AML-193 (cell line): ENCODE measurements at places on chromosomes 11 and 22.

- no peak for DNase-seq
These were observed 9.0 kb upstream of the MALAT1 start for GRCh38 chr11:65489706-65490320.

GRCh38 chr22:23176645-23177027 lies 3.7 kb upstream of the BCR start:
- no peak for DNase-seq

GRCh38 chr11:117037975-117038350 lies 60.3 kb downstream of the SIK3 start:
- DNase-seq = no peak

DNA sequence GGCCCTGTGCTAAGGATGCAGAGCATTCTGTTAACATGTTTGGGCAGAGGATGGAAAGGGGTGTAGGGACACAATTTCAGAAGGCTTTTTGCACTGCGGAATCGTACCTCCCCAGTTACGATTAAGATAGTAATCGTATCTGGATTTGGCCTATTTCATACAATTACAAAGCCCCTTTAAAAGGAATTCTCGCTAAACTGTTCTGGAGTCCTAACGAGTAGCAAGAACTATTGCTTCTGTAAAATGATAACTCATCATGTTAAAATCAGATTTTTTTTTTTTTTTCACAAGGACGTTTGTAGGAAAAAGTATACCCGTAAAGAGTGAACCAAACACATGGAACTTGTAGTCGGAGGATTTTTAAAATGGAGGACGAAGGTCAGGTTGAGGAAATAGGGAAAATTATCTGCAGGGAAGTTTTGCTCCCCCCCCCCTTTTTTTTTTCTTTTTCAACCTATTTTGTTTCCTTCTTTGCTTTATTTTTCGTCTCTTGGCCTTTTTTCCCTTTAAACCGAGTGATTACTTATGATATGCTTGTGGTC lies 934 bp downstream of the HSD17B12 start:
- no peak for DNase-seq

- DNase-seq = no peak
These were observed 1390.5 kb upstream of the TENM4 start for GRCh38 chr11:80831374-80831773.

GRCh38 chr11:5107285-5107684 lies 30.9 kb downstream of the OR52A5 start:
- no peak for DNase-seq

- no peak for DNase-seq
These were observed 1.8 kb downstream of the SLC16A8 start for GRCh38 chr22:38081941-38082828.

DNA sequence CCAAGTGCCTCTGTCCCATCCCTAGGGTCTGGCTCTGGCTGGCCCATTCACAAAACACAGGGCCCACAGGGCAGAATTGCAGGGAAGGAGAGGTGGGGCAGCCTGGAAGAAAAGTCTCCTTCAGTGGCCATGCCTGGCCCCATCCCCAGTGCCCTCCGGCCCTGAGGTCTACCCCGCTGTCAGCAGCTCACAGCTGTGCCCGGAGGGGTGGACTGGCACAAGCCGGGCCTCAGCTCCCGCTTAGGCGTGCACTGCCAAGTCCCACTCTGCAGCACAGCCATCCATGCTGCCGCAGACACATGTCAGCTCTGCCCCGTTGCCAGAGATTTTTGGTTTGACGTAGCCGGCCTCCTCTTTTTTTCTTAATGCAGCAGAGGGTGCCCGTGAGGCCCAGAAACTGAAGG lies 3.9 kb upstream of the SCN2B start:
- DNase-seq = no peak

- DNase-seq = no peak
These were observed 117.8 kb downstream of the CCDC81 start for GRCh38 chr11:86492370-86493010.

GRCh38 chr11:13667245-13667644 lies 1.2 kb upstream of the FAR1 start:
- DNase-seq = no peak

DNA sequence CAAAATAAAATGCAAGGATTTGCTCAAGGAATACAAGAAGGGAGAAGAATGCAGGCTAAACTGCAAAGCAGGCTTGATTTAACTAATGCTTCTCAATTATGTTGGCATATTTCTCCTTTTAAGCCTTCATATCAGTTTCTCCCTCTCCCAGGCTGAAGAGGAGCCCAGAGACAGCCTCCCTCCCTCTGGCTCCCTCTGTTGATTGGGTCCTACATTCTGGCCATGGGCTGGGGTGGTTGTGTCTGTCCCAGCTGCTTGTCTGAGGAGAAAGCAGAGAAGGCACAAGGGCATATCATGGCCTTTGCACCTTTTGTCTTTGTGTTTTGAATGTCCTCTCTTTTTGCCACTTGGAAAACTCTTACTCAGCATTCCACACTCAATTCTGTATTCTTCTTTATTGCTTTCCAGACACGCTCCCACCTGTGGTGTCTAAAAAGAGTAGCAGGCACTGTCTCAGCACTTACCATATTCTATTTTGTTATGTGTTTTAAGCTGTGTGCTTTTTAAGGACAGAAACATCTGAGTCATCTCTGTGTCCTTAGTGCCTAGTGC lies 77.4 kb downstream of the INSC start:
- DNase-seq = no peak

DNA sequence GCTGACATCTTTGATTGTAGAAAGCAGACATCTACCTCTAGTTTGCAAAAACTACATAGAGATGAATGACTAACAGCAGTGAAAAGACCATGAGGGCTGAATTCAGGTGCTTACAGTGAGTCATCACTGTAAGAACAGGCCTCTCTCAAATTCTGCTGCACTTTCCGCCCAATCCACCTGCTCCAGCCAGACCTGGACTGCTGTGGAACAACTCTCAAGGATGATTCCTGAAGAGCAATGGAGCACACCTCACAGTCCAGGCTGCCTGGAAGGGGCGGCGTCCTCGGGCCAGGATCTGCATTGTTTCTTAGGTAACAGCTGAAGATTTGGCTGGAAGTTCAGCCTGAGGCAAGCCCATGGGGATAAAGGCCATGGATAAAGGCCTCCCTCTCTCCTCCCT lies 15.1 kb downstream of the APOL2 start:
- DNase-seq = no peak

DNA sequence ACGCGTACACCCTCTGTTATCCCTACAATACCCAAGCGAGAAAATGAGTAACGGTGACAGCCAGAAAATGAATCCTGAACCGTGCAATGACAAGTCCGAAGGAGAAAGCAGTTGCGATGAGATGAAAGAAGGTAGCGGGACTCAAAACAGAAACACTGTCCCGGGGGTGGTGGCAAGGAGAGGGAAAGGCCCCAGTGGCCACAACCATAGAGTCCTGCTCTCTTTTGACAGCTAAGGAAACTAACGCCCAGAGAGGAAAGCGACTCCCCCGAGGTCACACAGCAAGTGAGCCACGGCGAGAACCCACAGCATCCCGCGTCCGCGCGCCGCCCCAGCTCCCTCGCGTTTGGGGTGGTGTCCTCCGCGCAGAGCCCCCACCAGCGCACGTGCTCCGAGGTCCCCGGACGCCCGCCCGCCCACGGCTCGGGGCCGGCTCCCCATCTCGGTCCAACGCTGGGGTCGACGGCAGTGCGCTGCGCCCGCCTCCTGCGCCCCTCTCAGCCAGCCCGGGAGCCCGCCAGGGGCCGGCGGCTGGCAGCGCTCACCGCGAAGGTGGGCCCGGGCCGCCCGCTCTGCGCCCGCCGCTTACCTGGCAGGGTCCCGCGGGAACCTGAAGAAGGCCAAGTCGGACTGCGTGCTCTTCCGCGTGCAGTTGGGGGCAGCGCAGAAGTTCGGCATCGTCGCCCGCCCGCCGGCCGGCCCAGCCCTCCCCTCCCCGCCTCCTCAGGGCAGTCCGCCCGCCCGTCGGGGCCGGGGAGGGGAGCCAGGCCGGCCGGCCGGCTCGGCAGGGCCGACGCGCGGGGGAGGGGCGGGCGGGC lies 564 bp downstream of the THAP12 start:
- no peak for DNase-seq

GRCh38 chr11:62953811-62954210 lies 31.0 kb downstream of the SLC22A6 start:
- no peak for DNase-seq

DNA sequence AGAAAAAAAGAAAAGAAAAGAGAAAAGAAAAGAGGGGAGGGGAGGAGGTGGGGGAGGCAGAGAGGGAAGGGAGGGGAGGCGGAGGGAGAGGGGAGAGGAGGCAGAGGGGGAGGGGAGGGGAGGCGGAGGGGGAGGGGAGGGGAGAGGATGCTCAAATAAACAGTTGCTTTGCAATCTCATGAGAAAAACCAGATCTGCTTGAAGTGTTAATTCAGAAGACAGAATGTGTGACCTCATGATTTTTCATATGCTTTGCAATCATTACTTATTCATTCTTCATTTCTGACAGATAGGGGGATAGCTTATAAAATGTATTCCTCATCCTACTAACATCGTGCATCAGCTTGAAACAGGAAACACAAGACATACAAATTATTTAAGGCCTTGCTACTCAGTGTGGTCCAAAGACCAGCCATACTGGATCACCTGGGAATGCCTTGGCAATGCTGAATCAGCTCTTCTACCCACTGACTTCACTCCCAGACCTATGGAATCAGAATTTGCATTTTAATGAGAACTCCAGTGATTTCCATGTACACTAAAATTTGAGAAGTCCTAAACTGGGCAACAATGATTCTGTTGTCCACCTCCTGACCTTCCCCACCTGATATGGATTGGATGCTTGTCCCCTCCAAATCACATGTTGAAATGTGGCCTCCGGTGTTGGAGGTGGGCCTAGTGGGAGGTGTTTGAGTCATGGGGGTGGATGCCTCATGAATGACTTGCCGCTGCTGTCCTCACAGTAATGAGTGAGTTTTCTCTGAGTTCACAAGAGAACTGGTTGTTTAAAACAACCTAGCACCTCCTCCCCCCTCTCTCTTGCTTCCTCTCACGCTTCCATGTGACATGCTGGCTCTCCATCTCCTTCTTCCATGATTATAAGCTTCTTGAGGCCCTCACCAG lies 69.2 kb downstream of the CCDC34 start:
- DNase-seq = no peak

DNA sequence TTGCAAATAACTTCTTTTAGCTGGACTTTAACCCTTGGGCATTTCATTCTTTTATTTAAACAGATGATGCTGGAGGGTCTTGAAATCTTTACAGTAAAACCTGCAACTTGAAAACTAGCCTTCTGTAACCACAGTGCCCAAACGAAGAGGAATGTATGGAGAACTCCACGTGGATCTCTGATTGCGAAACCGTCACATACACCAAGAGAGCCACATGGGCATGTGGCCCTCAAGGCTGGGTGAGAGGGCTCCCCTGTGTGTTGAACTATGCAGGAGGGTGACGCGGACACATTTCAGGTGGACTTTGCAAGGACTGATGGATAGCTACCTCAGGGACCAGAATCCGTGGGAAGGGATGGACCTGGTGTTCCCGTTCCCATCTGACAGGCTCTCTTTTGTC lies 30.6 kb downstream of the FAM118A start:
- DNase-seq = no peak

DNA sequence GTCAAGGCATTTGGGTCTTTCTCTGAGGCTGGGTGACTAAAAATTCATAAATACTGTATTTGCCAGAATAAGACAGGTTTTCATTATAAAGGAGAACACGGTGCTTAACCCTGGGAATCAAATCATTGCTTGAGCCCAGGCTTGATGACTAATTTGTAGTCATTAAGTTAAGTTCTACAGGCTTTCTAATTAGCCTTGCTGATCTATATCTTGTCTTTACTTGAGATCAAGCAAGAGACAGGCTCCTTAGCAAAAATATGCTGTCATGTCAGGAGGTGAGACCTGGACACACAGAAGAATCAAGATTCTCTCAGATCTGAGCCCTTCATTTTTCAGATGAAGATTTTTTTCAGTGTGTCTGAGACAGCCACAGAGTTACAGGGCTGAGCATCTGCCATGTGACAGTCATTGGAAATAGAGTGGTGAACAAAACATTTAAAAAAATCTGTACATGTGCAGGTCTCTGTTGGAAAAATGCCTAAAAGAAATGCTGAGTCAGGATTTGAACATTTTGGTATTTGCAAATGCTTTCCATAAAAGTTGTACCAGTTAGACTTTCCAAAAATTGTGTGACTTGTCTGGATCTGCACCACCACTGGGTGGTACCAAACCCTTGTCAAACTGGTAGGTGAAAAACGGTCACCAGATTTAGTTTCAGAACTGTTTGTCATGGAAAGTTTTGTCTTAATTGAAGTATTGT lies 14.6 kb downstream of the ACAT1 start:
- DNase-seq = no peak

- DNase-seq = no peak
These were observed 191.5 kb upstream of the BLID start for GRCh38 chr11:122307476-122308035.

DNA sequence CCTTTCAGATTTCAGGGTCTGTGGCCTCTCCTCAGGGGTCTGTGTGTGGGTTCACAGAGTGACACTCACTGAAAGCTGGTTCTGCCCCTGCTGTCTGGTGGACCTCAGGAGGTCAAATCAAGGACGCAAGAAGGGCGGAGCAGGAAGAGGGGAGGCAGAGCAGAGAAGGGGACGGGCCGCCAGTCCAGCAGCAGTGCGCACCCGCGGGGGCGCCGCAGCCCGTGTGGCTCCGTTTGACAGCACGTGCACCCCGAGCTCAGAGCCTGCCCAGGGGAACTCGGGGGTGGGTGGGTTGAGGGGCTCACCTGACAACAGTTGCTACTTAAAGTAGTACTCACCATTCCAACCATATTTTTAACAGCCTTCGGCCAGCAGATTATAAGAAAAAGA lies 71.4 kb upstream of the PITPNB start:
- no peak for DNase-seq

GRCh38 chr11:58628446-58628845 lies 6.0 kb downstream of the CNTF start:
- no peak for DNase-seq

GRCh38 chr11:100602716-100603115 lies 84.4 kb upstream of the ARHGAP42 start:
- no peak for DNase-seq

- DNase-seq = no peak
These were observed 885.4 kb downstream of the OPCML start for GRCh38 chr11:132646890-132647289.

DNA sequence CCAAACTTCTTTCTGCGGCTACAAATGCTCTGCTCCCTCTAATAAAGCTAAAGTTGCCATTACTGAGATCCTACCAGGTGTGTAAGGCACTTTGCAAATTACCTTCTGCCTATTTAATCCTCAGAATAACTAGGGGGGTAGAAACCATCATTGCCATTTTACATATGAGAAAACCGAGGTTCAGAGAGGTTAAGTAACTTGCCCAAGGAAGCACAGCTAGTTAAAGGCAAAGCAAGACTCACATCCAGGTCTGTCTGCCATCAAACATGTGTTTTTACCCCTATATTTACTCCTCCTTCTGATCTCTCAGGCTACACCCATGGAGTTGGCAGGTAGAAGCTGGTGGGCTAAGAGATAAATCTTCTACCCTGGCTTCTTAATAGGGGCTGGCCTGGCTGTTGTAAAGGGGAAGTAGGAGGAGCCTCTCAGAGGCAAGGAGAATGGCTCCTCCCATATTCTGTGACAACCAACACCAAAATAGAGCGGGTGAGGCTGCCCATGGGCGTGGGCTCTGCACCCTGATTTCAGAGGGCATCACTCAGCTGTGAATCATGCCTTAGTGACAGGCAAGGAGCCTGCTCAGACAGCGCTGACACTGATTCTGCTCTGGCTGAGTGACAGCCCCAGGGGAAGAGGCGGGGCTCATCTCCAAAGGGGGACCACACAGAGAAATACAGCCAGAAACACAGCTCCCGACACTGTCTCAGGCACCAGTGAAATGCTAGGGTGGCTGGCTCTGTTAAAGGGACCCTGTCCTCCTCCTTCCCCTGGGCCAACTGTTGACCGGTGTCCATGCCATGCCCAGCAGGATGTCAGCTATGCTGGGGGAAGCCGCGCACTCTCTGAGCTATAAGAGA lies 106.8 kb downstream of the ABTB2 start:
- no peak for DNase-seq
